ENCODE measurements at places on chromosomes 1 and 21.

GRCh38 chr1:202835548-202836072 lies 24.9 kb downstream of the PCAT6 start:
- DNase-seq = no peak
- no peaks in the 10 kb centered on the region for H3K36me3 ChIP-seq
- H3K4me1 ChIP-seq = peaks cover 30% of the 10 kb centered on the region
- no peak overlapping the region for H3K27ac ChIP-seq
- H3K27me3 ChIP-seq = no peaks in the 10 kb centered on the region

DNA sequence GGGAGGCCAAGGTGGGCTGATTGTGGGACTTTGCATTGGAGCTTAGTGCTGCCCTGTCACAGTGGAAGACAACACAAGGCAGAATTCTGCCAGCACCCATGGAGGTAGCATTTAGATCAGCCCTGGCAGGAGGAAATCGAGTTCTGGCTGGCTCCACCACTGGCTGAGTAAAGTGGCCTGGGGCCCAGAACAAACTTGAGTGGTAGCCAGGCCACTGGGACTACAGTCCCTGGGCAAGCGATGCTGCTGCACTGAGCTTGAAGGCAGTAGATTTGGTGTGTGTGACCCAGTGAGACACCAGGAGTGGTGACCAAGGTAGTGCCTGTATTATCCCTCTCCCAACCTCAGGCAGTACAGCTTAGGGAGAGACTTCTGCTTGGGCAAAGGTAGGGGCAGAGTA lies 22.5 kb upstream of the UHMK1 start:
- H3K4me1 ChIP-seq = no peaks in the 10 kb centered on the region
- DNase-seq = no peak
- no peak overlapping the region for H3K4me3 ChIP-seq

- H3K27me3 ChIP-seq = no peaks in the 10 kb centered on the region
- H3K27ac ChIP-seq = no peak overlapping the region
- H3K4me1 ChIP-seq = no peaks in the 10 kb centered on the region
Measured at GRCh38 chr1:6330410-6330911, 63.1 kb downstream of the ACOT7 start.

DNA sequence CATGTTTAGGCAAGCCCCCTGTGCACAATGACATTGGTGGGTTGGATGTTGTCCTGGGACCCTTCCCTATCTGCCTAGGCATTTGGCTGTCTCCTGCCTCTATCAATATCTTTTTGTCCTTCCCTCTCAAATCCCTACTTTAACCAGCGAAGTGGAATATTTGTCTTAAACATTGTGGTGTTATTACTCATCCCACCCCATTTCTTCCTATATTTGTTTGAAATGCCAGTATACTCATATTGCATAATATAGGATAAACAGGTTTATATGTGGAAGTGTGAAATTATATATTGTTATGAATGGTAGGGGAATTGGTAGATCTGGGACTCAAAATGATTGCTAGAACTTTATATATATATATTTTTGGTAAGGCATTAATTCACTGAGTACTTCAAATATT lies 80.0 kb downstream of the ADGRL2 start:
- no peak for DNase-seq
- H3K27me3 ChIP-seq = no peaks in the 10 kb centered on the region
- H3K27ac ChIP-seq = peak overlapping the region; percentile 28
- peaks cover 5% of the 10 kb centered on the region for H3K36me3 ChIP-seq
- peaks cover 75% of the 10 kb centered on the region for H3K4me1 ChIP-seq

DNA sequence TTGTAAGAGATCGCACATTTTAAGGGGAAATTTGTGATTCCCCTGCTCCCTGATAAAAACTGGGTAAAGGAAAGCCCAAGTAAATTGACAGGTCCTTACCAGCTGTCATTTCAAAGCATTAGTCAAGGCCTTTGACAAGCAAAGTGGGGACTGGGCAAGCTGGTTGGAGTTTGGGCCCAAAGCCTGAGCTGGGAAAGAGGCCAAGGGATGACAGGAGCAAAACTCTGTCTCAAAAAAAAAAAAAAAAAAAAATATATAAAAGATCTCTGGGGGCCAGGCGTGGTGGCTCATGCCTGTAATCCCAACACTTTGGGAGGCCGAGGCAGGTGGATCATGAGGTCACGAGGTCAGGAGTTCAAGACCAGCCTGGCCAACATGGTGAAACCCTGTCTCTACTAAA lies 36.9 kb downstream of the SLC2A1 start:
- H3K4me3 ChIP-seq = no peak overlapping the region
- no peaks in the 10 kb centered on the region for H3K36me3 ChIP-seq

Measured in neural crest cell (in vitro differentiated cells).